ENCODE measurements at places on chromosomes 3 and 15.

DNA sequence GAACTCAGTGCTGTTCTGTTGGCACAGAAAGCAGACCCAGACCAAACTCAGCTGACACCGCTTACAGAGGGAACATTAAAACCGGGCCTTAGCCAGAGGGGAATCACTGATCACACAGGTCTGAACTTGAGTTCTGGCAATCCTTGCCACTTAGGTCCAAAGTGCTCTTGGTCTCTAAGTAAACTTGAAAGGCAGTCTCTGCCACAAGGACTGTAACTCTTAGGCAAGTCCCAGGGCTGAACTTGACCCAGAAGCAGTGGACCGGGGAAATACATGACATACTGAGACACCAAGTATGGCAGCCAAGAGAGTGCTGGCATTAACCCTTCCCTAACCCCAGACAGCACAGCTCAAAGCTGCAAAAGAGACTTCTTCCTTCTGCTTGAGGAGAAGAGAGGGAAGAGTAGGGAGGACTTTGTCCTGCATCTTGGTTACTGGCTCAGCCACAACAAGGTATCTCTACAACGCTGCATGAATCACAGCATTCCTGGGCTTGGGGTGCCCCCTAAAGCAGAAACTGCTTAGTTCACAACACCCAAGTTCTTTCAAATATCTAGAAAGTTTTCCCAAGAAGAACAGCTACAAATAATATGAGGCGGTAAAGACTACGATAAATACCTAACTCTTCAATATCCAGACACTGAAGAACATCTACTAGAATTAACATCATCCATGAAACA lies 32.5 kb downstream of the NAALADL2 start:
- no peak for DNase-seq

- DNase-seq, result no peak
Observed at GRCh38 chr3:108292905-108293328, 3.4 kb upstream of the HHLA2 start.

GRCh38 chr15:63466378-63467192 lies 37.8 kb upstream of the USP3 start:
- DNase-seq, result peak; percentile 54

DNA sequence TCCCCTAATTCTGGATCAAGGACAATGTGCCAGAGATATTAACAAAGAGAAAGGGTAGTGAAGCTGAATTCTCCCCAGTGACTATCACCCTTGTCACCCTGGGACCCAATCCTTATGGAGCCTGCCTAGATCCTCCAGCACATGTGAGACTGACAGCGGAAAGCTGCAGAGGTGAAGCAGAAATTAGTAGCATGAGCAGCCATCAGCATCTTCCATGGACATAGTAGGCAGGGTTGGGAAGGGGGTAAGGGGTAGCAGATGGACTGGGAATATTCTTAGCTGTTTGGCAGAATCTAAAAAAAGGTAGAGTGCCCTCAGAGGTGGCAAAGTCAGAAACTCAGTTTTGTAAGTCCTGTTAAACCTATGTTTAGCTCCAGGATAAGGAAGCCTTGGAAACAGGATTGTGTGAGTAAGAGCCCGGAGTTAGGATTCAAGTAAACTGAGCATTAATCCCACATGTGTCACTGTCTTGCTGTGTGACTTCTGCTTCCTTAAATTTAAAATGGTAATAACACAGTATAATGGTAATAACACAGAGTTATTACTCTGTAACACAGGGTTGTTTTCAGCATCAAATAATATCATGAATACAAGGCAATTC lies 14.5 kb downstream of the GOLIM4 start:
- DNase-seq, result no peak

- peak; percentile 69 for DNase-seq
Observed at GRCh38 chr15:71743861-71744382, 66.4 kb upstream of the NR2E3 start.

DNA sequence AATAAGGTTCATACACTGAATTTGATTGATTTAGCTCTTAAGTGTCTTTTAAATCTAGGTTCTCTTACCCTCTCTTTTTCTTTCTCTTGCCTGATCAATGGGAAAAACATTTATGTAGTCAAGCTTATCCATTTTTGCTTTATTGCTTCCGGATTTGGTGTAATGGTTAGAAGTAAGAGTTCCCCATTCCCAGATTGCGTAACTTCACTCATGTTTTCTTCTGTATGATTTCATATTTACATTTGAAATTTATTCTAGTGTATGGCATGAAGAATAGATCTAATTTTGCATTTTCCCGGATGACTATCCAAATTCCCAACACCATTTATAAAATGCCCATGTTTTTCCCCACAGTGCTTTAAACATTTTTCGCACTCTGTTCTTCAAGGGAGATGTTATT lies 27.9 kb upstream of the SV2B start:
- DNase-seq, result no peak

GRCh38 chr3:141992512-141992911 lies 116.1 kb downstream of the ATP1B3 start:
- no peak for DNase-seq

- no peak for DNase-seq
Observed at GRCh38 chr3:21913791-21914190, 162.8 kb upstream of the ZNF385D start.

GRCh38 chr15:95990833-95991232 lies 339.7 kb upstream of the NR2F2 start:
- no peak for DNase-seq

DNA sequence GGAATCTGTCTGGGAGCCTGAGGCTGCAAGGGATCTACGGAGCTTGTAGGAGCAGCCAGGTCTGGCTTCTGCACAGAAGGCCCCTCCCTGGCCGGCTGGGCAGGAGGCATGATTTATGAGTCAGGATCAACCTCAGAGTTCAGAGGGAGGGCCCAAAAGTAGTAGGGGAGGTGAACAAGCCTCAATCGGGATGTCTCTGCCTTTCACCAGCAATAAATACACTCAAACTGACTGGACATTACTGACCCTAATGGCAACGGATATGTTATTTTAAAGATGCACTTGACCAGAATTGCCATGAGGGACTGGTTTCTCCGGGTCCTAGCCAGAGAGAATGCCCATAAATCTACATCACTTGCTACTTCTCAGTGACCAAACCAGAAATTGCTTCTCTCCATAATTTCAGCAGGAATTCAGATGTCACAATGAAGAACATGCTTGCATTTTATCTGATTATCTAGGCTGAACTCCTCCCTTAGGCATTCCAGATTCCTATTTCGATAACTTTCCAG lies 109.6 kb upstream of the LMOD3 start:
- no peak for DNase-seq

- DNase-seq, result no peak
Observed at GRCh38 chr15:35311615-35312014, 226.5 kb upstream of the NANOGP8 start.

GRCh38 chr3:119759962-119760361 lies 21.9 kb upstream of the NR1I2 start:
- no peak for DNase-seq

- no peak for DNase-seq
Observed at GRCh38 chr3:179452176-179452564, 900 bp upstream of the GNB4 start.

- no peak for DNase-seq
Observed at GRCh38 chr3:54476891-54477290, 354.5 kb downstream of the CACNA2D3 start.

DNA sequence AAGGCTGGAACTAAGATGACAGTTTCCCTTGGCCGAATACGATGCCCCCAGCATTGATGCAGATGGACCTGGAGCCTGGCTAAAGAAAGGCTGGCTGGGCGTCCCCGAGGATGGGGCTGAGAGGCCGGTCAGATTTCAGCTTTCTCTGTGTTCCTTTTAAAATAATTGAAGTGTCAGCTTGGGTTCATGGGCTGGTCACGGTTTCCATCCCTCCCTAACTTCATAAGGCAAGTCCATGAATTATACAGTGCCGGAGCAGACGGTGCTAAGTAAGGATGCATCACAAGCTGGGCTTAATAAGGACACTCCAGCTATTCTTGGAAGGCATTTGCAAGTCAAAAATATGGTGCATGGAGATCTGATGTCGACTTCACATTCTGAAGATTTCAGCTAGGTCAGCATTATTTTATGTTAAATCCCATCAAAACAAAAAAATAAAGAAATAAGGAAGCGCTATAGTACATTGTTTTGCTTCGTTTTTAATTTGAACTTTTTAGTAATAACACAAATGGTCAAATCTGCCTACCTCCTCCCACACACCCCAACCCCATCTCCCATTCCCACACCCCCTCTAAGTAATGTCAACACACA lies 220.8 kb downstream of the RPLP1 start:
- DNase-seq, result no peak

DNA sequence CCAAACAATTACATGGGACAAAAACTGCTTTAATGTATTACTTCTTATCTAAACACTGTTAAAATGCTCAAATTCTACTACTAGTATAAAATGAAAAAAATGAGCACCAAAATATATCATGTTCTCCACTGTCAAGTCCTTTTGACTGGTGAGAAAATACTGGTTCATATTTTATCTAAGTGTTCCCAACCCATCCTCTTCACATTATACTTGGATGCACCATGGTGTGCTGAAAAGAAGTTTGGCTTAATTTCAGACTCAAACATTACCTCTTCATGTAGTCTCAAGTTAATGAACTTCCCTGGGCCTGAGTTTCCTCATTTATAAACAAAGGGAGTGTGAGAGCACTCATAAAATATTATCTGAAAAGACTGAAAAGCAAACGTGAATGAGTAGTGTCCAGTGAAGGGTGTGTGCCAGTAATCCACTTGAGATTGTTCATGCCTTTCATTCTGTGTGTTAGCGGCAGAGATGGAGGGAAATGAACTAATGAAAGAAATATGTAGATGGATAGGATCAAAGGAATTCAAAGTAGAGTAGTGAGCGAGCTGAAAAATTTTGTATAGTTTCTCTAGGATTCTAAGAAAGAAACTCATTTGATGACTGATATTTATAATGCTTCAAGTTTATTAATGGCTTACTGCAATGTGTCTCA lies 263.2 kb downstream of the NLGN1 start:
- DNase-seq, result no peak

DNA sequence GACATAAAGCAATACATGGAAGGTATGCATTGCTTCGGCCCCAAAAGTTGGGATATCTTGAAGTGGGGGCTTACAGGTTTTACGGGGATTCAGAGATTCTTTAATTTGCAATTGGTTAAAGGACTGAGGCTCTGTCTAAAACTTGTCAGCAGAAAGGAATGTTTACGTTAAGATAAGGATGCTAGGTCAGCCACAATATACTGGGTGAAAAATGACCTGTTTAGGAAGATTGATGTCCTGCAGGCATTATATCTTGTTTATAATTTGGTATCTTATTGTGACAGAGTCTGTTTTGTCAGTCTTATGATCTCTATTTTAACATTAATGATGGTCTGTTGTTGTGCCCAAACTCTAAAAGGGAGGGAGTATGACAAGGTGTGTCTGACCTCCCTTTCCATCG lies 15.3 kb upstream of the CCNDBP1 start:
- DNase-seq, result no peak

DNA sequence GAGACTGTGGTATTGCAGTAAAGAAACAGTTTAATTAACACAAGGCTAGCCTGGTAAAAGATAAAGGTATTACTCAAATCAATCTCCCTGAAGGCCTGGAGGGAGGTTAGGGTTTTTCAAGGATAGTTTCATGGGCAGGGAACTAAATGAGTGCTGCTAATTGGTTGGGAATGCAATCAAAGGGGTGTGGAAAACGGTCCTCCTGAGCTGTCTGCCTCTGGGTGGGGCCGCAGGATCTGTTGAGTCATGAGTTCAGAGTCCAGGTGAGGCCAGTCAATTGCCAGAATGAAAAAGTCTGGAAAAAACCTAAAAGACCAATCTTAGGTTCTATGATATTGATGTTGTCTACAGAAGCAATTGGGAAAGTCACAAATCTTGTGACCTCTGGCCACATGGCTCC lies 293.2 kb downstream of the MCTP2 start:
- DNase-seq, result no peak

GRCh38 chr3:197105786-197106185 lies 76.2 kb upstream of the MELTF start:
- DNase-seq, result no peak

- no peak for DNase-seq
Observed at GRCh38 chr3:29247088-29247745, 33.7 kb upstream of the RBMS3 start.

DNA sequence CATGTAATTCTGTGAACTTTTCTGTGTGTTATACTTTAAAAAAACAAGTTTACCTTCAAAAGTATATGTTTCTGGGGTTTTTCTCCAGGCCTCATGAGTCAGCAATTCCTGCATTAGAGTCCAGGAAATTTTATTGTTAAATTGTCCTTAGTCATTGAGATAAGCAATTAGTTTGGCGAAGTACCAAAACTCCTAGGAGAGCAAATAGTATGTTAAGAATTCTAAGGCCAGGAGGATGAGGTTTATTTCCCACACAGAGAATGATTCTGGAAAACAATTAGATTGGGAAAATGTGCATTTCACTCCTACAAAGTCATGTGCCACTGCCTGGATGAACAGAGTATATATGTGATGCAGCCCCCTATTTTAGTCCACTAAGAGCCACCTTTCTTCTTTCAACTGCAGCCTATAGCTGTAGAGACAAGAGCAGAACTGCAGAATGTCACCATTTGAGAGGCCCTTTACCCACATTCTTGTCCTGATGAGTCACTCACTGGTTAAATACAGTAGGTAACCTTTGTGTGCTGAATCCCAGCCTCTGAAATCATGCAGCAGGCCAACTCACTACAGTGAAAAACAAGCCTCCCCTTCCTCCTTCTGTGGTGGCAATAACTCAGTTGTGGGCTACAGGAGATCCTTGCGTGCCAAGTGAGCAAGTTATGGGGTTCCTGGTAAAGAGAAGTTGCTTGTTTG lies 452.8 kb upstream of the THBS1 start:
- DNase-seq, result no peak

DNA sequence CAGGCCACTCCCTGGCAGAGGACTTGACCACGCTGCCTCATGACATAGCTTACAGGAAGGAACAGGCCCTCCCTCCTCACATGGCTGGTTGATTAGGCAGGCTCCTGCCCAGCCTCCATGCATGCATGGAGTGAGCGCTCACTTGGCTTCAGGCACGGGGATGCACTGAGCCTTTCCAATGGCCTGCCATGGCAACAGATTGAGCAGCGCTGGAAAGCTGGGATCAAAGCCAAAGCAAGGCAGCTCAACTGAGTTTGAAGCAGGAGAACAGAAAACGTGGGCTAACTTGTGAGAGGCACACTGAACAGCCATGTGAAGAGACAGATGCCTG lies 5.9 kb upstream of the GRAMD2A start:
- DNase-seq, result no peak

GRCh38 chr3:128408012-128408692 lies 58.5 kb downstream of the DNAJB8 start:
- no peak for DNase-seq

GRCh38 chr3:128767094-128767750 lies 41.2 kb downstream of the RAB7A start:
- DNase-seq, result no peak

DNA sequence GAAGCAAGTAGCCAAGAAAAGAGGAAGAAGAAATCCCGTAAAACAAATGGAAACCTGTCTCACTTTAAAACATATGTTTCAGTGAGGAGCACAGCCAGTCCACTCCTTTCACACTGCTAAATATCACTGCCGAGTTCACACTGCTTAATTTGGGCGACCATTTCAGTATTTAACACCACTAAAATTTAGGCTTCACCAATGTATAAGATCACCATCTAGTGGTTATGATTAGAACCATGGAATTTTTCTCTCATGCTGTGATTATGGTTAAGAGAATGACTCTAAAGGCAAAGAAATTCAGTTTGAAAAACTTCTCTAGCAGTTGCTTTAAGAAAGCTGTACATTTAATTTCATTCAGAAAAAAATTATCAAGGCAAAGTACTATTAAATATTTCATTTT lies 16.6 kb downstream of the SLC4A7 start:
- no peak for DNase-seq

- no peak for DNase-seq
Observed at GRCh38 chr15:92666780-92667179, 11.2 kb upstream of the FAM174B start.
